ENCODE measurements at places on chromosomes 3 and 15.

DNA sequence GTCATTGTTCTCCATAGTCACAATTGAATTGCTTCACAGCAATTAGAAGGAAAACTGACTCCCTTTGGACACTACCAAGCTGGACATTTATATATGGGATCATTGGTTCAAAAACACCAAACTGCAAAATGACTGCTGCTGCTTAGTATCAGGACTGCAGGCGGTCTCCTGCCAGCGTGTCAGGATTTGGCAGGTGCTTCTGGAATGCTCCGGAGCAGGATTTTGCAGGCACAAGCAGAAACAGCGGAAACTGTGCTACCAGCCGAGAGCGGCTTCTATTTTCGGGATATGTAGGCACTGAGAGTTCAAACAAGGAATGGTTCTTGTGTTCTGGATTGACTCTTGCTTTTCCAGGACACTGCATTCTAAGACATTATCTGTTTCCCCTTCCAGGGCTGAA is 95.5 kb downstream of the SSR3 start:
- DNase-seq = no peak

DNA sequence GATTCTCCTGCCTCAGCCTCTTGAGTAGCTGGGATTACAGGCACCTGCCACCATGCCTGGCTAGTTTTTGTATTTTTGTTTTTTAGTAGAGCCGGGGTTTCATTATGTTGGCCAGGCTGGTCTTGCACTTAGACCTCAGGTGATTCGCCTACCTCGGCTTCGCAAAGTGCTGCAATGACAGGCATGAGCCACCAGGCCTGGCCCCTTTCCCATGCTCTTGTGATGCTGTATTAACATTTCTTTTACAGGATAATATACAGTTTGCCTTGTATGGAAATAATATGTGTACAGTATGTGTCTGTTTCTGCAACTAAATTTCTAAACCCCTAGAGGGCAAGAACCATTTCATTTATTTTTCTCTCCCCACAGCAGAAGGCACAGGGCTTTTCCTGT is 37.8 kb downstream of the SCG5 start:
- DNase-seq = no peak

DNA sequence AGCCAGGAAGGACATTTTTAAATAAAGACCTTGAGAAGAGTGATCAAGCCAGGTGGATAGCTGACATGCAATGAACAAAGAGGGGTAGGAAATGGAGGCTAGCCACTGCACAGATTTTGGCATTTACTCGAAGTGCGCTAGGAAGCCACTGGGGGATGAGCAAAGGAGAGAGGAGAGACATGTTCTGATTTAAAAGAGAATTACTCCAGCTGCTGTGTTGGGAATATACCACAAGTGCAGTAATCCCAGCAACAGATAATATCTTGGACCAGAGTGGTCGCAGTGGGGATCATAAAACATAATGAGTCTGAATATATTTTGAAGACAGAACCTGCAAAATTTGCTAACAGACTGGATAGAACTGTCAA is 19.9 kb downstream of the KPNA4 start:
- DNase-seq = no peak

DNA sequence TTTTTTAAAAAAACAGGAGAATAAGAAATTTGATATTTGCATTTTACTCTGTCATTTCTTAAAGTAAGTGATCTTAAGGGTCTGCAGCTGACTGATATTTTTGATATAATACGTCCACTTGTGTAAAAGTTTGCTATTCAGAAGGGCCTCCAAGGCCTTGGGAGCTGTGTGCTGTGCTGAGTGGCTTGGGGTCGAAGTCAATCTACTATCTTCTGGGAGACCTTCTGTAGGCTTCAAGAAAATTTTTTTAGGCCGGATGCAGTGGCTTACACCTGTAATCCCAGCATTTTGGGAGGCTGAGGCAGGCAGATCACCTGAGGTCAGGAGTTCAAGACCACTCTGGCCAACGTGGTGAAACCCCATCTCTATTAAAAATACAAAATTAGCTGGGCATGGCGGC is 26.3 kb downstream of the THSD4 start:
- DNase-seq = no peak

DNA sequence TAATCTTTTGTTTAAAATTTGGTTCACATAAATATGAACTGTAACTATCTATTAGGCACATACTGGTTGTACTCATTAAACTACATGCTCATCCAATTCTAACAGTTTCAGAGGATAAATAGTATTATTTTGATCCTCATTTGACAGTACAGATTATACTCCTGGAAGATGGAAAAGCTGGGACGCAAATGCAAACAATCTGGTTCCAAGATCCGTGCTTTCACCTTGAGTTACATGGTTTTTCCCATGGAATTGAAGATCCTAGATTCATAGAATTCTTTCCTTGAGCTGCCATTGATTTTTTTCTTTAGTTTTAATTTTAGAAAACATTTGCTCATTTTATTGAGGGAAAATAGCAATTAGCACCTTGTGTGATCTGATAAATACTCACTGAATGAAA is 285.8 kb downstream of the ROBO2 start:
- no peak for DNase-seq

GRCh38 chr3:162517110-162517509 is 1020.5 kb downstream of the OTOL1 start:
- DNase-seq = no peak

DNA sequence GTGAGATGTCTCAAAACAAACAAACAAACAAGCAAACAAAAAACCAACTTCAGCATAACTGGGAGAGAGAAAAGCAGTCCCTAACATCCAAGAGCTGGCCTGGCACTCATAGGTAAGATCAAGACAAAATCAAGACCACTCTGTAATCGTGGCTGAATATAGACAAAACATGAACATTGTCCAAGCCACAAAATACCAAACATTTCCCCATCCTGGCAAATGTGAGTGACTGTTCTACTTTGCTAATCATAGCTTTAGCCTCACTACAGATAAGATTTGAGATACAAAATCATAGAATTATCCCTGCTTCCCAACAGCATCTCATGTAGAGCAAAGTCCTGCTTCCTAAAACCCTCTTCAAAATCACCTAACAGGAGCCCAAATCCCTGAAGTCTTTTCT is 116.7 kb upstream of the PRTG start:
- no peak for DNase-seq

- DNase-seq = peak; percentile 98
Observed at GRCh38 chr3:43286115-43286840, at the start of gene SNRK. TSS of gene SNRK (plus strand) at chr3:43286540. CDS start at chr3:43303204, 16,664 bp downstream.

- DNase-seq = no peak
Observed at GRCh38 chr15:33581032-33581431, 270.3 kb downstream of the RYR3 start.

GRCh38 chr3:37905987-37906674 is 44.5 kb downstream of the CTDSPL start:
- DNase-seq = peak; percentile 27

GRCh38 chr15:84836844-84837243 is 19.7 kb downstream of the ALPK3 start:
- DNase-seq = no peak

DNA sequence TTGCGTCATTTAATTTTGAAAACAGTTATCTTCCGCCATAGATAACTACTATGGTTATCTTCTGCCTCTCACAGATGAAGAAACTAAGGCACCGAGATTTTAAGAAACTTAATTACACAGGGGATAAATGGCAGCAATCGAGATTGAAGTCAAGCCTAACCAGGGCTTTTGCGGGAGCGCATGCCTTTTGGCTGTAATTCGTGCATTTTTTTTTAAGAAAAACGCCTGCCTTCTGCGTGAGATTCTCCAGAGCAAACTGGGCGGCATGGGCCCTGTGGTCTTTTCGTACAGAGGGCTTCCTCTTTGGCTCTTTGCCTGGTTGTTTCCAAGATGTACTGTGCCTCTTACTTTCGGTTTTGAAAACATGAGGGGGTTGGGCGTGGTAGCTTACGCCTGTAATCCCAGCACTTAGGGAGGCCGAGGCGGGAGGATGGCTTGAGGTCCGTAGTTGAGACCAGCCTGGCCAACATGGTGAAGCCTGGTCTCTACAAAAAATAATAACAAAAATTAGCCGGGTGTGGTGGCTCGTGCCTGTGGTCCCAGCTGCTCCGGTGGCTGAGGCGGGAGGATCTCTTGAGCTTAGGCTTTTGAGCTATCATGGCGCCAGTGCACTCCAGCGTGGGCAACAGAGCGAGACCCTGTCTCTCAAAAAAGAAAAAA is 1.2 kb downstream of the B2M start:
- DNase-seq = peak; percentile 50

DNA sequence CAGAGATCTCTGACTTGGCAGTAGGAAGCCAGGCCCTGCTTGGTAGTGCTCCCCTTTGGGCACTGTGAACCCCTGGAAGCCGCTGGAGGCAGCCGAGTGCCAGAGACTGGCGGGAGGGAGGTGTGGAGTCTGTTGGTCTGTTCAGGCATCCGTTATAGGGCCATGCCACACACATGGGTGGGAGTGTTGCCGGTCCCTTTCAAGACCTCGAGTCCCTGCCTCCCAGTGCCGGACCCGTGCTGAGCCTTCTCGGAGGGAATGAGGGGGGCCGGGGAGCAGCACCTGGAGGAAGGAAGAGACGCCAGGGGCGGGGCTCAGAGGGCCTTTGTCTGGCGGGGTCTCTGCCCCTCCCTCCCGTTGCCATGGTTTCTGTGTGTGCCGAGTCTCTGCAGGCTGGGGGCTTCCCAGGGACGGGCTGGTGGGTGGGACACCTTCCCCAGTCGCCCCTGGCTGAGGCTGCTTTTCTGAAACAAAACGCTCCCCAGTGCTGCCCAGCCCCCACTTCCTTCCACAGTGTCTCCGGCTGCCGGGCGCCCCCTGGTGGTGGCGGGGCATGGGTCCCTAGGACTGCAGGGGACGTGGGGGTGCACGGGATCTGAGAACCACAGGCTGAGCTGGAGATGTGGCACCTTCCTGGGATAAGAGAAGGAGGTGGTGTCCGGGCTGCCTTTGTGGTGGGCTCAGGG is 10.0 kb downstream of the GNAI2 start:
- DNase-seq = peak; percentile 83

DNA sequence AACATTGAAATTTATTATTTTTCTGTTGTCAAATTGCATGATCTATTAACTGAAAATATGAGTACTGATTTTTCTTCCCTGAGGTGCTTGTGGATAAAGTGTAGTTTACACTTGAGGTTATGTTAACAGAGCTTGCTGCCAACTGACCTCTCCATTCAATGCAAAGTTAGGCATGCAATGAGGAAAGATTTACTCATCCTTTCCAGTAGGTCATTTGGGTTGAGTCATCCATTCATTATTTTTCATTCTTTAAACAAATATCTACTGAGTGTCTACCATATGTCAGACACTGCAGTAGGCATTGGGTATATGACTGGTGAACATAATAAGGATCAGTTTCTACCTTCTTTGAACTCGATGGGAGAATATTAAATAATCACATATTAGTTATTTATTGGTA is 604.1 kb downstream of the EDEM1 start:
- DNase-seq = no peak

DNA sequence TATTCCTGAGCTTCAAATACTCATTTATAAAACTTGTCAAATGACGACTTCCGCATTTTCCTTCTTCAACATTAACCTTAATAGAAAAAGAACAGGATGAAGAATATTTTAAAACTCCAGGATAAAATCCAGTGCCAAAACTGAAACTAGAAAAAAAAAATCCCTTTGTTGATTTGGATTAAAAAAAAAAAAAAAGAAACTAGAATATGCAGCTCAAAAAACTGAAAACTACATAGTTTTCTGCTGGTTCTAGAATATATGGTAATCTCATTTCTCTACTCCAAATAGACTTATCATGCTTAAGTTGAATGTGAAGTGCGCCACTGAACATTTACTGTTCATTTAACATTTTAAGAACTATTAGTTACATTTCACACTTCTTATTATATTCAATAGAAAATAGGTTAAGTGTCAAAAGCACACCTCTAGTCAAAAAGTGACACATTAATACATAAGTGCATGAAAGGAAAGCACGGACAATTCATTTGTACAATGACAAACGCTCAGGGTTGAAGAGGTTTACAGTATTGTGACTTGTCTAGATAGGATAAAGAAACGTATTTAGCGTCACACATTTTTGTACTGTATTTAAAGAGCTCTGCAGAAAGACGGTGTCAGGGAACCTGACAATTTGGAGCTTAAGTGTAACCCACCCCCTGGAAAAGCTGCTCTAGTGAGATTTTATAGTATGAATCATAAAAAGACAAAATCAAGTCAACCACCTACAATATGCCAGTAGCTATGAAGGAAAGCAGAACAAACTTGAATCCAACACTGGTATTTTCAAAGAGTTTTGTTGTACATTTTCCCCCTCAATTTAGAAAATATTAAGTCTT is 5.8 kb downstream of the TRA2B start:
- no peak for DNase-seq

- peak; percentile 93 for DNase-seq
Observed at GRCh38 chr3:8443829-8444791, 57.5 kb upstream of the LMCD1 start.

DNA sequence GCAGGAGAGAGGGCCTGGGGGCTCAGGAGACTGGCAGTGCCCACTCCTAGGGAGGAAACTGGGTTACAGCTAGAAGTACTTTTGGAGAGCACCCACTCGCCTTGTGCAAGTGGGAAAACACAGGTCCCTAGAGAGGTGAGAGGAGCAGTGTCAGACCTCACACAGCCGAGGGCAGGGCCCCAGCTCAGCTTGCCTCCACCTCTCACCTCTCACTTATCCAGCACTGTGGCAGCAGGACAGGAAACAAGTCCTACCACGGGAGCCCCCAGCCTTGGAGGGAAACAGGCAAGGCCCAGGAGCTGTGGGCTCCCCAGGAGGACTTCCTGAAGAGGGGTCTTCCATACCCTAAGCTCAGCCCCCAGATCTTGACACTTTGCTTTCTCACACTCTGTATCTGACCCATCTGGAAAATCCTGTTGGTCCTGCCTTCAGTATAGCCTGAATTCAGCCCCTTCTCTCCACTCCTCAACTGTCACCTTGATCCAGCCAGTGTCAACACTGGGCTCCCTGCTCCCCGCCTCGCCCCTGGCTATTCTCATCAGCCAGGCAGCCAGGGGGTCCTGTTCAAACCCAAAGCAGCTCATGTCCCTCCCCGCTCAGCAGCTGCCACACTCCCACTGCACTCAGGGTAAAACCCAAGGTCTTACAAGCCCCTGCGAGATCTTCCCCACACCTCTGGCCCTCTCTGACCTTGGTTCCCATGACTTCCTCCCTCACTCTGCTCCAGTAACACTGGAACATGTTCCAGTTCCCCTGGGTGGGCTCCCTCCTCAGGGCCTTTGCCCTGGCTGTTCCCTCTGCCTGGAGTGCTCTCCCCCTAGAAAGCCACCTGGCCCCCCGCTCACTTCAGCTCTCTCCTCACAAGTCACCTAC is 870 bp upstream of the TMEM40 start:
- DNase-seq = no peak

DNA sequence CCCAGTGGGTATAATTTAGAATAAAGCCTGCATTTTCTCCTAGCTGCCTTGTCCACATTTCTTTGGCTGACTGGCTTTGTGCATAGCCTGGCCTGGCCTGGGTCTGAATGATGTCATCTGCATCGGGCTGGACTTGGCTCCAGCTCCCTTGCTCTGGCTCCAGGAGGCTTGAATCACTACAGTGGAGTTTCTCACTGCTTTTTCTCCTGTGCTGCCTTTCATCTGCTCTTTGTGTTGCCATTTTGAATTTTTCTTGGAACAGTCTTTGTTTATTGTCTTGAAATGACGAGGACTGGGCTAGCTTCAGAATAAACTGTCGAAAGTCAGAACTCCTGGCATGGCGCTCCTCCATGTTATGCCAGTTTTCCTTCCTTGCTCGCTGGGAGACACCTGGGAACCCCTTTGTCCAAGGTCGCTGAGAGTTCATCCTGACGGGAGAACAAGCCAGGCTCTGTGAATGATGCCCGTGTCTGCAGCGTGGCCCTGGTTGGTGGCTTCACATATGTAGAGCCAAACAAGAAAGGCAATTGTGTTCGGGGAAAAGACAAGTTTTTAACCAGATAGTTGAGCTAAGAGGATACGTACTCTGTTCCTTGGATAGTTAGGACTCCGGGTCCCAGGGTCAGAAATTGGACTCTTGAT is 258.9 kb downstream of the PDZRN3 start:
- peak; percentile 86 for DNase-seq
